HuH-7 (cell line): ENCODE measurements at places on chromosomes 7 and 10.

- no peak for DNase-seq
Observed at GRCh38 chr7:1385809-1386622, 73.3 kb downstream of the MICALL2 start.

- no peak for DNase-seq
Observed at GRCh38 chr10:77512219-77512578, 125.4 kb downstream of the KCNMA1 start.

- no peak for DNase-seq
Observed at GRCh38 chr7:154699417-154699816, 303.5 kb downstream of the PAXIP1 start.

DNA sequence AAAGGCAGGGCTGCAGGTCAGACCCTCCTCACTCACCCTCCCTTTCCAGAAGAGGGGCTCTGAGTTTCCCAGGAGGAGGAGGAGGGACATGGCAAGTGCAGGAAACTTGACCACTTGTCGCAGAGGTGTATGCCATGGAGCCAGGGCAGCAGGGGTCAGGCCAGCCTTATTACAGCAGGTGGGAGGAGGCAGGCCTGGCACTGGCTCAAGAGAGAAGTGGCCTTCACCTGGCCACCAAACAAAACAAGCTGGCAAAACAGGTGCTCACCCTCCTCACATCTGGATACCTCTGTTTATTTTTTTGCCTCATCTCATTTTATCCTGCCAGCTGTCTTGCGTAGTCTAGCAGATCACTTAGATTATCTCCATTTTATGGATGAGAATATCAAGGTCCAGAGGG lies 12.5 kb downstream of the COL13A1 start:
- no peak for DNase-seq

DNA sequence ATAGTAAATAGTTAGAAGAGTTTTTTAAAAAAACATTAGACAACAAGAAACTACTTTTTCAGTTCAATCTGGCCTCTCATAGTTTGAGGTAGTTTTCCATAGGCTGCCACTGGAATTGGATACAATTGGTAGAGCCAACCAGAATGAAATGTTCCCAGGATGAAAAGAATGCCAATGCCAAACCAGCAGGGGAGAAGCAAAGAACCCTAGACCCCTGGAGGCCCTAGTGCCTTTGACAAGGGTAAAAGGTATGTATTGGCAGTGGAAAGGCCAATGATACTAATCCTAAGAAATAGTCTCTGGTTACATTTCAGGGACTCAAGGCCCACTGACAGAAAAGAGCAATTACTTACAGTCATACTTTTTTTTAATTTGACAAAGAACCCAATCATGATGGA lies 77.4 kb upstream of the SEM1 start:
- DNase-seq, result no peak
